ENCODE measurements at places on chromosomes 5 and 9.

GRCh38 chr5:87951661-87952060 is 317.0 kb downstream of the TMEM161B start:
- DNase-seq, result no peak

DNA sequence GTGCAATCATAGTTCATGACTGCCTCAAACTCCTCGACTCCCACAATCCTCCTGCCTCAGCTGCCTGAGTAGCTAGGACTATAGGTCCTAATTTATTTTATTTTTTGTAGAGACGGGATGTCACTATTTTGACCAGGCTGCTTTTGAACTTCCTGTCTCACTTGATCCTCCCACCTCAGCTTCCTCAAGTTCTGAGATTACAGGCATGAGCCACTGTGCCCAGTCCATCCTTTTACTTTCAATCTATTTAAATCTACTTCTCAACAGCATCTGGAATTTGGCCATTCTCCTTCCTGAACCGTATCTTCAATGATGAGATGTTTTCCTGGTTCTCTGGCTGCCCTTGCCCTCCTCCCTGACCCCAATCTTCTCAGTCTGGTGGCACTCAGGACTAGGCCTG is 12.2 kb upstream of the GRIN1 start:
- DNase-seq, result no peak

DNA sequence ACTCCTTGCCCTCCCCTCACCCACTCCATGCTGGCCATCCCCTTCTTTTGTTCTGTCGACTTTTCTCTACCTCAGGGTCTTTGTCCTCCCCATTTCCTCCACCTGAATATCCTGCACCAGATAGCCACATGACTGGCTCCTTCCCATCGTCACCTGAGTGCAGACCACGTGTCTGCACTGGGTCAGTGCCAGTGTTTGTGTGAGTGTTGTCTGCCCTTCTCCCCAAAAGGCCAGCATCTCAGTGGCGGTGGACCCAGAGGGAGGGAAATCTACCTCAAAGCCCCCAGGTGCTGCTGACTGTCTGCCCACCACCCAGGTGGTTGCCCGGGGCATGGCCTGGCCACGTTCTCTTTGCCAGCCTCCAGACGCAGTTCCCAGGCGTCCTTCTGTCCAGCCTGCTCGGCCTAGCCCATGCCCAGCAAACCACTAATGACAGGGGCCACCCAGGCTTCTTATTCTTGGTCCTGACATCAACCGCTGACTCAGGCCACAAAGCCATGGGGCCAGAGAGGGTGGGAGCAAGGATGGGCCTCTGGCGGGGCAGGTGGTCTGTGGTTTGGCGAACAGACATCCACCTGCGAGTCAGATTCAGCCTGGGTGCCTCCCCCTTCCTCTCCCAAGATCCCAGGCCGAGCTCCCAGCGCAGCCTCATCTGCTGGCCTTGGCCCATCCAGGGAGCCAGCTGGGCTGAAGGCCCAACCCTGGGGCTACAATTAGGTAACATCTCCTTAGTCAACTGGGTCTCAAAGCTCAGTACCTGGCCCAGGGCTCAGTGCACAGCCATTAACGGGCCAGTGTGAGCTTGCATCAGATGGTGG is 5.5 kb upstream of the NINJ1 start:
- DNase-seq, result no peak

DNA sequence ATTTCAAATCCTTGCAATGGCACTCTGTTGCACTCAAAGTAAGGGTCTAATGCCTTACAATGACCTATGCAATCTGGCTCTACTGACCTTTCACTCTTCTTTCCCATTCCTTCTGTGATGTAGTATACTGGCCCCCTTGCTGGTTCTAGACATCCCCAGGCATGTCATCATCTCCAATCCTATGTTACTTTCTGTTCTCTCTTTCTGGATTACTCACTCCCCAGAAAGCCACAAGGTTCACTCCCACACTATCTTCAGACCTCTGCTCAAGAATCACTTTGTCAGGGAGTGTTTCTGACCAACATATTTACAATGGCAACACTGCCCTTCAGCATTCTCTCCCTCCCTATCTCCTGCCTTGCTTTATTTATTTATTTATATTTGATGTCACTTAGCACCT is 802.2 kb upstream of the WWC1 start:
- no peak for DNase-seq

GRCh38 chr5:154575546-154576428 is 97.8 kb upstream of the HAND1 start:
- no peak for DNase-seq

- no peak for DNase-seq
These were observed 15.5 kb downstream of the PCDHB15 start for GRCh38 chr5:141260458-141261237.

DNA sequence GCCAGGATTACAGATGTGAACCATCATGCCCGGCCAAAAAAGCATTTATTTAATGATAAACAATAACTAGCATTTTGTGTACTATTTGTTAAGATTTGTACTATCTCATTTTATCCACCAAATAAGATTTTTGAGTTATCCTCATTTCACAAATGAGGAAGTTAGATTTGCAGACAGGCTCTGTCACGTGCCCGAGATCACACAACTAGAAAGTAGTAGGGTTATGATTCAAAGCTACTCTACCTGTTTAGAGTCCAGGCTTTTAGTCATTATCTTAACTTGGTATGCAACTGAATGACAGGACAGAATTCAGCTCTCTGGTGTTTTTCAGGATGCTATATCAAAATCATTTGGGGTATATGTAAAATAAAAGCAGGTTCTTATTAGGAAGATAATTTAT is 20.5 kb downstream of the RANBP17 start:
- DNase-seq, result no peak

- DNase-seq, result no peak
These were observed 17.8 kb downstream of the SNX24 start for GRCh38 chr5:122863240-122863639.

DNA sequence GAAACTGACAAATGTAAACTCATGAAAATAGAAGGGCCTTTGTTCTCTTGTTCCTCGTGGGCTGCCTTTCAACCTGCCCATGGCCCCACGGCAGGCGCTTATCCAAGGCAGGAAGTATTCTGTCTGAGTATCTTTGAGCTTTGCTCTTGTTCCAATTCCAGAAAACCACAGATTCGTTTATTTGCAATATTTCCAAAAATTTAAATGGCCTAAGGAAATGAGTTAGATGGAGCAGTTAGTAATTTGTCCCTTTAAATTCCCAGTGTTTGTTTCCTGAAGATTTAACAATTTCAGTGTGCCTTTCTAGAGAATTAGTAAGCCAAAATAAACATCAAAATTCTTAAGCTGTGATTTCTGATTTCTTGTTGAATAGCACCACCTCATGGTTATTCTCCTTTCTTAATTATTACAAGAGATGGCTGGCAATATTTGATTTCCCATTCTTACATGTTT is 299.4 kb upstream of the RASA1 start:
- DNase-seq, result peak; percentile 25

GRCh38 chr5:54470128-54470527 is 14.6 kb downstream of the HSPB3 start:
- no peak for DNase-seq

DNA sequence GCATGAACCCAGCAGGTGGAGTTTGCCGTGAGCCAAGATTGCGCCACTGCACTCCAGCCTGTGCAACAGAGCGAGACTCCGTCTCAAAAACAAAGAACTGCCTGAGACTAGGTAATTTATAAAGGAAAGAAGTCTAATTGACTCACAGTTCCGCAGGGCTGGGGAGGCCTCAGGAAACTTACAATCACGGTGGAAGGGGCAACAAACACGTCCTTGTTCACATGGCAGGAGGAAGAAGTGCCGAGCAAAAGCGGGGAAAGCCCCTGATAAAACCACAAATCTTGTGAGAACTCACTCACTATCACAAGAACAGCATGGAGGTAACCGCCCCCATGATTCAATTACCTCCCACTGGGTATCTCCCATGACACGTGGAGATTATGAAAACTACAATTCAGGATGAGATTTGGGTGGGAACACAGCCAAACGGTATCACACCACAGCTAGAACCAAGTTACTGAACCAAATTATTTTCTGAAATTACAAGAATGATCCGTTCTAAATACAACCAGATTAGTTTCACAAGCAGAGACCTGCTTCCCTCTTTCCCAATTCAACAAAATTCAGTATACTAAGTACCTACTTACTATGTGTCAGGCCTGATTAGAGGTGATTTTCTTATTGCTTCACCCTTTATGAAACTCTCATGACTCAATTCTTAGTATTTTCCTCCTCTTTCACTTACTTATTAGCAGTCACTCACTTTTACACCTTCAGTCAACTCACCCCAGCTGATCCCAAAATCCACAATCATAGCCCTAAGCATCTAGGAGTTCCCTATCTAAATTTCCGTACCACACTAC is 8.4 kb downstream of the UBTD2 start:
- DNase-seq, result no peak

DNA sequence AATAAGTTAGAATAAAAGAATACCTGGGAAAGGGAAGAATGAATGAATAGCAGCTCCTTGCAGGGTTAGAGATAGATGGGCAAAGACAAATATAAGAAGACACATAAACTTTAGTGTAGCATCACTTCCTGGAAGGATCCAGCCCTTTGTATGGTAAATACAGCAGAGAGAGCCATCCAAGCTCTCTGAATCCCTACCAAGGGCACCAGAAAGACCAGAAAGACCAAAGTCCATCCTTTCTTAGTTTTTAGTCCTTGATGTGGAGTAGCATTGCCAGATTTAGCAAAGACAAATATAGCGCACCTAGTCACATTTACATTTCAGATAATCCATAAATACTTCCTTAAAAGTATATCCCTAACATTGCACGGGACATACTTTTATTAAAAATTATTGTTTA is 56.1 kb upstream of the C9orf72 start:
- DNase-seq, result no peak

DNA sequence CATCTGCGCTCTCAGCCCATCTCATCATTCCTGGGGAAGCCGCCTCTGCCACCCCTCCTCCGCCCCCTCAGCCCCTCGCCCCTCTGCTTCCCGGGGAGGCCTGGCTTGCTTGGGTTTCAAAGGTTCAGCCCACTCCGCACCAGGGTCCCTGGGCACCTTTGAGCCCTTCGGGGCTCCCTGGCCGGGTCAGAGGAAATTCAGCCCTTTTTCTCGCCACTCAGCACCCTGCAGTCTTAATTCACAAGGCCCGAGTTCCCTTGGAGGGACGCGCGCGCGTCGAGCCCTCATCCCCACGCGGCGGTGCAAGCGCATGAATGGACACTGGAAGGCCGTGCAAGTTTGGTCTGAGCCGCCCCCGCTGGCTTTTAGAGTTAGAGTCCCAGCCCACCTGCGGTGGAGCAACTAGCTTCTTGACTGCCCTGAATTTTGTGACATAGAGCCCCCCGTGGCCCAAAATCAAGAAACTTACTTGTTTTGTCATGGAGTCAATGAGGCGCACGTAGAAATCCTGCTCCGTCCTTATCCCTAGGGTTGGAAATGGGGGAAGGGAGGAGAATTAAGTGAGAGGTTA is 4.5 kb downstream of the EBF1 start:
- no peak for DNase-seq

DNA sequence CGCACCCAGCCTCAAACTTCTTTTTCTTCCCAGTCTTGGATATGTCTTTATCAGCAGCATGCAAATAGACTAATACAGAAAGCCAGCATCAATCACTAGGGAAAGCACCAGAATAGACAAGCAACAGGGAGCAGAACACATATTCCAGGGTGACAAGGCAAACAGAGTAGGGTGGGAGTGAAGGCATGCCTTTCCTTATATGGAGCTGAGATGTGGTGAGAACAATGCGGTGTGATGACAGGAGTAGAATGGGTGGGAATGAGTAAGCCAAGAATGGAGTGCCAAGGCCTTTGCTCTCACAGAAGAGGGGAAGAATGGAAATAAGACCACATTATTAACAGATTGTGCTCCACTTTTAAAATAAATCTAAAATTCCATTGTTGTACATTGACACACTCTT is 115.6 kb downstream of the CETN3 start:
- no peak for DNase-seq

- DNase-seq, result no peak
These were observed 1236.6 kb downstream of the MAT2B start for GRCh38 chr5:164742025-164742424.

DNA sequence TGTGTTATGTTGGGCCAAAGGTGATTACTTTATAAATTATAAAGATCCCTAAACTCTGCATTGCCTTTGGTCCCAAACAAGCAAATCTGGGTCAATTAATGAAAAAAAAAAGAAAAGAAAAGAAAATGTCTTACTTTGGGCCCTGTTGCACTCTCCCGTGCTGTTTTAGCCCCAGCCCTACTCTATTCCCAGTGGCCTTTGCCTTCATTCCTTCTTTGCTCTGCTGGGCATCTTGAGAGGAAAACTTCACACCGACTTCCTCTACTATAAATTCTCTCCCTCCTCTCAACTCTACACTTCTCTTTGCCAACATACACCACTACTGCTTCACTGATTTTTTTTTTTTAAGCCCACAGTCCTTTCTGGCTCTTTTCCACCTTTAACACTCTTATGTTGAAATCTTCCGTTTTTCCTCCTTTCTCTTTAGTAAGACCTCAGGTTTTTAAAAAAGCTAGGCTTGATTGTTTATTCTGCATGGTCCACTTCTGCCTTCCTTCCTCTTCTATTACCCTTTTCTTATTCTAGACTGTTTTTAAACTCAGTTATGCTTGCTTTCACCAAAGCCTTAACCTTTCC is 4.5 kb upstream of the MSMP start:
- DNase-seq, result no peak

- peak; percentile 56 for DNase-seq
These were observed 1.9 kb upstream of the FST start for GRCh38 chr5:53478411-53479044.

GRCh38 chr5:56596155-56596554 is 219.2 kb upstream of the MAP3K1 start:
- DNase-seq, result no peak
